ENCODE measurements at places on chromosomes 6 and 20. TPM values are rescaled to one million over a fixed set of nuclear protein-coding genes. Genes with fewer than 3 reads are reported as not detected.

The MYLK4 gene
- total RNA-seq = 23.4 TPM

The SLC35F1 gene
- 0.32 TPM for total RNA-seq

The HACE1 gene
- 4.5 TPM for total RNA-seq

The KHDC1L gene
- not detected for total RNA-seq

The GTSF1L gene
- not detected for total RNA-seq

The CDH4 gene
- total RNA-seq = 1.0 TPM

The TIAM2 gene
- 12.6 TPM for total RNA-seq

The SLC22A23 gene
- 13.3 TPM for total RNA-seq

The ZNF184 gene
- total RNA-seq = 4.9 TPM

The KHDRBS2 gene
- total RNA-seq = not detected

The SPATS1 gene
- not detected for total RNA-seq

The PAK5 gene
- not detected for total RNA-seq

The B3GALT4 gene
- total RNA-seq = 3.6 TPM

The HRH3 gene
- not detected for total RNA-seq

The GABRR1 gene
- total RNA-seq = not detected

The DHX35 gene
- 5.7 TPM for total RNA-seq

The CCN2 gene
- total RNA-seq = 19.7 TPM

The OR2J3 gene
- not detected for total RNA-seq

The SLC22A16 gene
- not detected for total RNA-seq

The CDK19 gene
- 5.5 TPM for total RNA-seq

The SFTA2 gene
- not detected for total RNA-seq

The HSP90AB1 gene
- total RNA-seq = 1,457 TPM

The DZANK1 gene
- total RNA-seq = 0.25 TPM

The NHLRC1 gene
- 0.84 TPM for total RNA-seq

The ARFGEF3 gene
- total RNA-seq = 0.54 TPM

The TULP4 gene
- 103 TPM for total RNA-seq

The CEP250 gene
- total RNA-seq = 19.3 TPM

The FAM209B gene
- 0.66 TPM for total RNA-seq

The MRAP2 gene
- total RNA-seq = 0.16 TPM

The SAYSD1 gene
- 5.2 TPM for total RNA-seq

The FAM83C gene
- total RNA-seq = not detected

The ADGRF1 gene
- not detected for total RNA-seq

The TMEM200A gene
- total RNA-seq = 0.06 TPM

The FUT9 gene
- total RNA-seq = not detected

The EYA2 gene
- 1.6 TPM for total RNA-seq

The DEFB124 gene
- total RNA-seq = not detected

The KIAA0408 gene
- 31.5 TPM for total RNA-seq

The BPI gene
- total RNA-seq = not detected
